HEK293T (cell line): ENCODE measurements at places on chromosomes 16 and 17.

DNA sequence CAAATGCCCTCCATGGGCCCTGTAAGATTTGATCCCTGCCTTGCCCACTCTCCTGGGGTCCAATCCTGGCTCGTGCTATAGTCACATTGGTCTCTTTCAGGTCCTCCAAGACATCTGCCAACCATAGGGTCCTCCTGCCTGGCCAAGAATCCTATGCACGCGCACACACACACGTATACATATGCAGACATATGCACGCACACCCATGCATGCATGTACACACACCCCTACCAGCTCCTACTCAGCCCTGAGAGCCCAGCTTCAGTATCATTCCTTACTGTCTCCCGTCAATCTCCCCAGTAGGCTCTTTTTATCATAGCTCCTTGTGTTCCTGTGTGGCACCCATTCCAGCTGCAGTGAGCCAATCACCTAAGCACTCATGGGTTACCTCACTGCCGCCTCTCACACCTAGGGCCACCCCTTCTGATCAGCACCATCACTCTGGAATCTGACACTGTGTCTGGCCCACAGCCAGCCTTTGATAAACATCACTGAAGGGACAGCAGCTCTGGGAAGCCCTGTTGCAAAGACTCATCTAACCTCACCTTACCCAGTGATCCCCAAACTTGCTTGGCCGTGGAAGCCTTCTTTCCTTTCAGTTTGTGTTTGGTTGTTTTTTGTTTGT lies 7.9 kb upstream of the DNAH17 start:
- no peak for DNase-seq

DNA sequence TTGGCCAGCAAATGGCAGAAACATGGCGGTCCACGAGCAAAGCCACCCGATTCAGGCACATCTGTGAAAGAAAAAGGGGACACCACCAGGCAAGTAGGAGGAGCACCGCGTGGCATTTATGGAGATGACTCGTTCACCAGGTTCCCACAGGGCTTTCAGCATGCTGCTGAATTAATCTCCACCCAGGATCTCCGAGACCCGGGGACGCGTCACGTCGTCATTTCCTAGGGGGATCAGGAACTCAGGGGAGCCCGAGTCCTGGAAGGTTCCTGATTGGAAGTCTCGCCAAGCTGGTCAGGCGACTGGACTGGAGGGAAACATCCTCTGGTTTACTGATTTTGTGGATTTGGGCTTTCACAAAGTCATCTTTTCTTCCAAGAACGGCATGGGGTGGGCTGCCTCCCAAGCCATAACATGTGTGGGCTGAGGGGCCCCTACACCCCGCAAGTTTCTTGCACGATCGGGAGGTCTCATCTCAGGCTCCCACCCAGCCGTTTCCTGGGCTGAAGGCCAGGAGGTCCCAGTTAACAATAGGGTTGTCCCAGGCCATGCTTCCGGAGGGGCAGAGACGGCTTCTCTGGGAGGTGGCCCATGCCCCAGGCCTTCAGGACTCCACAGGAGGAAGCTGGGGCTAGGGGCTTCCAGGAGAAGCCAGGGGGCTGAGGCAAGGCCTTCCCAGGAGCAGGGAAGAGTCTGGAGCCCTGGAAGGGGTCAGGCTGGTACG lies 645 bp downstream of the DNAH17 start:
- DNase-seq = no peak

DNA sequence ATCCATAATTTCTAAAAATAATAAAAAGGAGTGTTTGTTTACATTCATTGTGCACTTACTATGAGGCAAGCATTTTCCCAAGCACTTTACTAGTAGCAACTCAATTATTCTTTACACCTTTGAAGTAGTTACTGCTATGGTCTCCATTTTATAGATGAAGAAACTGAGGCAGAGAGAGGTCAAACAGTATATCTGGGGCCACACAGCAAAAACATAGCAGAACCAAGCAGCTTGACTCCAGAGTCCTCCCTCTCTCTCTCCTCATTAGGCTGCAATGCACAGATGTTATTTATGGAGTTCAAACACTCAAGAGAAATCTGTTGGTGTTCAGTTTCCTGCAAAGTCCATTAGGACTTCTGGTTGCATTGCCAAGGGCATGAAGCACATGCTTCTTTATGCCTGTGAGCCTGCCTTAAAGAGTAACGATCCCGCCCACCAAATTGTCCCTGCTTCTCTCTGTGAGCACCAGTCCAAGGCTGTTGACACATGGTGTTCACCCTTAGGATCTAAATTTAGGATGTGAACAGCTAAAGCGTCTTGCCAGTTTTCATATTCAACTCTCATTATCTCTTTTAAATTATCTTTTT lies 44.0 kb downstream of the GPRC5B start:
- no peak for DNase-seq

GRCh38 chr17:28849281-28849680 lies 5.5 kb upstream of the ERAL1 start:
- no peak for DNase-seq

- DNase-seq = no peak
Observed at GRCh38 chr17:16141685-16142084, 73.6 kb downstream of the NCOR1 start.

- no peak for DNase-seq
Observed at GRCh38 chr17:48375356-48375755, 54.7 kb downstream of the SKAP1 start.

GRCh38 chr16:72064361-72064894 lies 1.4 kb downstream of the HPR start:
- DNase-seq = no peak

- no peak for DNase-seq
Observed at GRCh38 chr17:80909635-80910034, 82.0 kb upstream of the CHMP6 start.

DNA sequence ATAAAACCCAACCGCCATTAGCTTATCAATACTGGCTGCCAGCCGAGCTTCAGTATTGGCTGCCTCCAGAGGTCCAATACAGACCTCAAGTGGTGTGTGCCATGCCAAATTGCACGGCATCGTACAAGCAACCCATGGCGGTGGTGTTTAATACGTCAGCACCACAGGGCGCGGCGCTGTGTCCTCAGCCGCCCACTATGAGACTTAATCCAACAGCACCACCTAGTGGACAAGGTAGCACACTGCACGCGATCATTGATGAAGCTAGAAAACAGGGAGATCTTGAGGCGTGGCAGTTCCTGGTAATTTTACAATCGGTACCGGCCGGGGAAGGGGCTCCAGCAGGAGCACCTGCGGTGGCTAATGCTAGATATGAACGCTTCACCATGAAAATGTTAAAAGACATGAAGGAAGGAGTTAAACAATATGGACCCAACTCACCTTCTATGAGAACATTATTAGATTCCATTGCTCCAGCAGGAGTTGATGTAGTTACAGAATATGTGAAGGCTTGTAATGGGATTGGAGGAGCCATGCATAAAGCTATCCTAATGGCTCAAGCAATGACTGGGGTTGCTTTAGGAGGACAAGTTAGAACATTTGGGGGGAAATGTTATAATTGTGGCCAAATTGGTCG lies 15.4 kb downstream of the FLYWCH1 start:
- peak; percentile 80 for DNase-seq

GRCh38 chr16:290015-290680 lies 7.2 kb downstream of the PDIA2 start:
- DNase-seq = no peak

- no peak for DNase-seq
Observed at GRCh38 chr16:65782611-65783600, 583.6 kb upstream of the CDH5 start.

DNA sequence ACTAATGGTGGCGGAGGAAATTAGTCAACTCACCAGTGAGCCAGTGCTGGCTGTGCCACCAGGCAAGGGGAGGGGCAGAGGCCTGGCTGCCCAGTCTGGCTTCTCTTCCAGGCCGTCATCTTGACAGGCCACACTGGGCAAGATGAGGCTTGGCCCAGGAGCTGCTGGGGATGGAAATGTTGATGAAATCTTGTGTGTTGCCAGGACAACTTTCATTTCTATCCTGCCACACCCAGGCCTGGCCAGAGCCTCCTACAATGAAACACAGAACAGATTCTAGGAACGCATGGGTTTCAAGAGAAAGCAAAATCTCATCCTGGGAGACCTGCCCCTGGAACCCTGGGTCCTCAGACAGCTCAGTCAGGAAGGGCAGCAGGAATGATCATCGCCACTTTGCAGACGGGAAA lies 9.3 kb downstream of the HEXIM2 start:
- DNase-seq = no peak

- DNase-seq = no peak
Observed at GRCh38 chr17:27878776-27879562, 14.2 kb downstream of the LYRM9 start.

GRCh38 chr17:65696739-65697394 lies 135.4 kb upstream of the AXIN2 start:
- DNase-seq = no peak

DNA sequence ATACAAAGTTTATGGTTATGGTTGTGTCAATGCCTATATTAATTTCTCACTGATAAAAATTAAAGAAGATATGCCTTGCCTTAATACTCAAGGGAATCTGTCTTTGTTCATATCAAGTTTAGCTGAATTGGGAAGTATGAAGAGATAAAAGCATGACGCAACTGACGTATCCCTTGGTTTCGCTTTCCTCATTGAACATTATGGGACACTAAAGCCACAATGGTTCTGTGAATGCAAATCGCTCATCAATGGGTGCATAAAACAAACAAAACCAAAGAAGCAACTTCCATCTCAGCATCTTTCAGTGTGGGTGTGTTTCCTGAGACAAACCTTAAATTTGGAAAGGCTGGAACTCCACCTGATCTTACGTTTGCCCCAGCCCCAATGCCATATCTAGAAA lies 108.2 kb downstream of the NPIPB5 start:
- no peak for DNase-seq

GRCh38 chr16:12637002-12637401 lies 166.7 kb downstream of the CPPED1 start:
- DNase-seq = no peak

GRCh38 chr16:2964475-2965336 lies 631 bp downstream of the KREMEN2 start:
- DNase-seq = peak; percentile 94
